ENCODE measurements at places on chromosomes 7 and 10. TPM values are rescaled to one million over a fixed set of nuclear protein-coding genes. Genes with fewer than 3 reads are reported as not detected.

- H3K36me3 ChIP-seq: no peaks in the 10 kb centered on the region
- H3K4me3 ChIP-seq: no peak overlapping the region
- no peaks in the 10 kb centered on the region for H3K4me1 ChIP-seq
- no peaks in the 10 kb centered on the region for H3K27me3 ChIP-seq
- H3K27ac ChIP-seq: no peak overlapping the region
Measured at GRCh38 chr7:18849130-18849529, 268.3 kb downstream of the TWIST1 start.

- H3K36me3 ChIP-seq: no peaks in the 10 kb centered on the region
- H3K4me3 ChIP-seq: no peak overlapping the region
- no peak overlapping the region for H3K27ac ChIP-seq
- H3K4me1 ChIP-seq: peaks cover 3% of the 10 kb centered on the region
- no peak for DNase-seq
Measured at GRCh38 chr10:74432841-74433594, 282.0 kb downstream of the ADK start.

GRCh38 chr10:80580638-80581468, 43.2 kb downstream of the SH2D4B start:
- DNase-seq: no peak
- no peak overlapping the region for H3K27ac ChIP-seq
- H3K4me3 ChIP-seq: no peak overlapping the region
- H3K4me1 ChIP-seq: no peaks in the 10 kb centered on the region
- H3K27me3 ChIP-seq: no peaks in the 10 kb centered on the region
- H3K36me3 ChIP-seq: no peaks in the 10 kb centered on the region

- H3K27ac ChIP-seq: no peak overlapping the region
- no peak for DNase-seq
- H3K27me3 ChIP-seq: no peaks in the 10 kb centered on the region
- no peak overlapping the region for H3K4me3 ChIP-seq
- no peaks in the 10 kb centered on the region for H3K4me1 ChIP-seq
- no peaks in the 10 kb centered on the region for H3K36me3 ChIP-seq
Measured at GRCh38 chr10:61263518-61263917, 189.7 kb downstream of the TMEM26 start.

GRCh38 chr7:28329661-28330363, 82.5 kb upstream of the CREB5 start:
- H3K27ac ChIP-seq: no peak overlapping the region
- H3K4me3 ChIP-seq: no peak overlapping the region
- DNase-seq: no peak
- no peaks in the 10 kb centered on the region for H3K4me1 ChIP-seq
- no peaks in the 10 kb centered on the region for H3K27me3 ChIP-seq

DNA sequence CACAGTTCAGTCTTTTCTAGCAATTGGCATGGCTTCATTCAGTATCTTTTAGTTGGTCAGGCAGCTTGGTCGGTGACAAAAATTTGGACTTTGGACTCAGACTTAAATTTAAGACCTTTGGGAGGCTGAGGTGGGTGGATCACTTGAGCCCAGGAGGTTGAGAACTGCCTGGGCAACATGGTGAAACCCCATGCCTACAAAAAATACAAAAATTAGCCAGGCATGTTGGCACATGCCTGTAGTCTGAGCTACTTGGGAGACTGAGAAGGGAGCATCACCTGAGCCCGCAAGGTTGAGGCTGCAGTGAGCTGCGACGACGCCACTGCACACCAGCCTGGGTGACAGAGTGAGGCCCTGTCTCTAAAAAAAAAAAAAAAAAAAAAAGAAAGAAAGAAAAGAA, 19.5 kb upstream of the ITPRID1 start:
- H3K4me1 ChIP-seq: no peaks in the 10 kb centered on the region
- DNase-seq: no peak
- H3K36me3 ChIP-seq: no peaks in the 10 kb centered on the region

- H3K36me3 ChIP-seq: no peaks in the 10 kb centered on the region
- no peaks in the 10 kb centered on the region for H3K27me3 ChIP-seq
- no peak for DNase-seq
- H3K4me1 ChIP-seq: no peaks in the 10 kb centered on the region
- no peak overlapping the region for H3K27ac ChIP-seq
Measured at GRCh38 chr10:132162590-132163277, 24.0 kb upstream of the DPYSL4 start.

DNA sequence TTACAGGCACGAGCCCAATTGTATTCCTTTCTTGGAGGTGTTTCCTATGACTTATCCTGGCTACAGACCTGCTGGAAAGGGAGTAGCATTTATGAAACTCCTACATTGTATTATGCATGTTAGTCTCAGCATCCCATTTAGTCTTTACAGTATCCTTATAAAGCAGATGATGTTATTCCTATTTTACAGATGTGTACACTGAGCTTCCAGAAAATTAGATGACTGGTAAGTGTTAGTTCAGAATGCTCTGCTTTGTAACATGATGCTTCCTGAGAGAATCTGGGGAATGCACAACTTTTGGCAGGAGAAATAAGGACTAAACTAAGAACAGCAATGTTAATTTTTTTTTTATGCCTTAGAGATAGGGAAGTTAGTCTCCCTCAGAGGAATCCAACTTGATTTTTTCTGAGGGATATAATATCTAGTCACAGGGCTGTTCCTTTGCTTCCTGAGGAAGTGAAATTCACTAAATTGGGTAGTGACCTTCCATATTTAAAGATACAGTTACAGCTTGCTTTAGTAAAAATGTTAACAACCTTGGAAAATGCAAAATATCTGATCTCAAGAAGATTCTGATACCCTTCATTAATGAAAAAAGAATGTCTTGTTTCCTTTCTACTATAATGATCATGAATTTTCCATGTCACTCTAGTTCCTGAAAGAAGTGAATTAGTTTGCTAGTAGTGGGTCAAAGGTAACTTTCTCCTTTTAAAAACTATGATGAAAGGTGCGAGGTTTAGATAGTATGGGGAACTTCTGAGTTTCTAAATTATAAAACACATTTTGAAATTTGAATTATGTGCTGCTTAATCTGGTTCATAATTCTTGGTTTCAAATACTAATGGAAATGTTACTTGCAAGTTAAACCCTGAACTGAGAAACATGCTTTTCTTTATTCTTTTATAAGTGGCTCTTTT, 194.0 kb upstream of the PRPS1L1 start:
- DNase-seq: no peak
- H3K4me1 ChIP-seq: peaks cover 5% of the 10 kb centered on the region
- no peak overlapping the region for H3K4me3 ChIP-seq
- peak overlapping the region; percentile 61 for H3K27ac ChIP-seq

- H3K27ac ChIP-seq: no peak overlapping the region
- H3K36me3 ChIP-seq: no peaks in the 10 kb centered on the region
- no peak for DNase-seq
- no peaks in the 10 kb centered on the region for H3K27me3 ChIP-seq
- peaks cover 14% of the 10 kb centered on the region for H3K4me1 ChIP-seq
Measured at GRCh38 chr7:112358513-112358912, 91.7 kb upstream of the IFRD1 start.

DNA sequence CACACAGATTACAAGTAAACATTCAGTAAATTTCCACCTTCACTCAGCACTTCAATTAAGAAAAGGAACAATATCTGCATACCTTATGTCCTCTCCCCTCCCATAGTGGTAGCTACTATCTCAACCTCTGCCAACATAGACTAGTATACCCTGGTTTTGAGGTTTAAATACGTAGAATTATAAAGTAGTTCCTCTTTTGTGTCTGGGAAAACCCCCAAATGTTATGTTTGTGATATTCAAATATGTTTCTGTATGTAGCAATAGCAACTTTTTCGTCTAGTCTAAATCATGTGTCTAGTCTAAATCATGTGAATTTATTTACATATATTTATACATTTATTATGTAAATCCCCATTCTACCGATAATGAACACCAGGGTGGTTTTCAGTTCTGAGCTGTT, 13.2 kb upstream of the CAMK2B start:
- H3K27me3 ChIP-seq: no peaks in the 10 kb centered on the region
- DNase-seq: no peak
- H3K4me1 ChIP-seq: no peaks in the 10 kb centered on the region
- H3K4me3 ChIP-seq: no peak overlapping the region

DNA sequence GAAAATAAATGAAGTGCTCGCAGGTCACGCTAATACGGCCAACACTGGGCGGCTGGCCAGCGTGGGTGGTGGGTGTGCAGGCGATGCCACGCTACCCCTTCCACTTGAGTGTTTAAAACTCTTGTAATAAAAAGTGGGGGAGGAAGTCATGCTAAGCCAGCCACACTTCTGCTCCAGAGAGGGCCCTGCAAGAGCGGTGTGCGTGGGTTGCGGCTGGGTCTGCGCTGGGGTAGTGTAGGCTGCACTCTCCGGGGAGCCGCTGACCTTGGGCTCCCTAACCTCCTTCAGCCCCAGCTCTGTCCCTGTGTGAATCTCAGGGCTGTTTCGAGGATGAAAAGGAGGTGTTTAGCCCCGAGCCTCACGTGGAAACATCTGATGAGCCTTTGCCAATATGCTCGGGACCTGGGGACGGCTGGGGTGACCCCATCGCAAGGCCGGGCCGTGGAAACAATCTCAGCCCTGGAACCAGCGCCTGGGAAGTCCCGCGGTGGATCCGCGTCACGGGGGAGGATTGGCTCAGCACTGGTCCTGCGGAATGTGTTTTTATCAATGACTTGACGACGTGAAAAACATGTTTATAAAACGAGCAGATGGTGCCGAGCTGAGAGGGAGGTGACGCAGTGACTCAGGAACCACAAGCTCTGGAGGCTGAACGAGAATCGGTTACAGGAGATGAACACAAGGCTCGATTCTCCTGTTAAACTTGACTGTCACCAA, 278.5 kb downstream of the DNAJB6 start:
- no peak overlapping the region for H3K4me3 ChIP-seq
- DNase-seq: peak; percentile 36
- no peak overlapping the region for H3K27ac ChIP-seq
- no peaks in the 10 kb centered on the region for H3K36me3 ChIP-seq
- peaks cover 8% of the 10 kb centered on the region for H3K4me1 ChIP-seq

DNA sequence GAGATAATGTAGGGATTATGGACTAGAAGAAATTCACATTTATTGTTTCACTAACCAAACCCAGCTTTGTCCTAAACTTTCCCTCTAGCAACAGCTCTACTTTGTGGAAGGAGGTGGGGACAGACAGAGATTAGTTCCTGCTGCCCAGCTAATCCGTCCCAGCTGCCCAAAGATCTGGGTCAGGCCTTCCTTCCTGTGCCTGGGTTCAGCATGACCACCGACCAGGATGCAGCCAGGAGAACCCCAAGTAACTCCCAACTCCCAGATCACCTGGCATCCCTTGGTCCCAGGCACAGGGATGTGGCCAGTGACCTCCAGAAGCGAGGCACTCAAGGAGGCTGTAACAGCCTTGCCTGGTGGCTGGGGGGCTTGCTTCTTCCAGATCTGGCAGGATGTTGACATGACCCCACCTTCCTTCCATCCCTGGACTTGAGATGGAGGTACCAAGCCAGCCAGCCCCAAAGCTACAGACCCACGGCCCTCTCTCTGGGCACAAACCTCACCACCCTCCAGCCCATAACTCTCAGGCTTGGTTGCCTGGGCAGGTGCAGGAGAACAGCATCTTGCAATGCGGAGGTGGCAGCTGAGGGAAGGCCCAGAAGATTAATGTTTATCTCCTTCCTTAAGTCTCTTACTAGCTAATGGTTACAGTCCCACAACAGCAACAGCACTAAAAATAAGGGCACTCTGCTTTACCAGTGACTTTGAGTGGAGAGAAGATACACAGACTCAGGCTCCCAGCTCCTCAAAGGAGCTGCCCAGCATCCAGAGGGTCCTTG, 11.1 kb downstream of the CAMK2G start:
- peak overlapping the region; percentile 8 for H3K27ac ChIP-seq
- no peaks in the 10 kb centered on the region for H3K27me3 ChIP-seq
- H3K4me3 ChIP-seq: no peak overlapping the region

DNA sequence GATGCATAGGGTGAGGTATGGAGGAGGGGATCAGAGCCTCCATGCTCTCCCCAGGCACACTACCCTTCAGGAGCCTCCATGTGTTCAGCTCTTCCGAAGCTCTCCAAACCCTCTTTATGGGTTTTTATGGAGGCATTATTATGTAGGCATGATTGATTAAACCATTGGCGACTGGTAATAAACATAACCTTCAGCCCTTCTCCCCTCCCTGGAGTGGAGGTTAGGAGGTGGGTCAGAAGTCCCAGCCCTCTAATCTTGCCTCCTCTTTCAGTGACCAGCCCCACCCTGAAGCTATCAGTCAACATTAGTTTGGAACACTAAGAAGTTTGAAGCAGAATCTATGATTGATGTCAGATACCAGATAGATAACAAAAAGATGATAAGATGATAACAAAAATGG, 23.3 kb downstream of the CAPZA2 start:
- H3K4me3 ChIP-seq: no peak overlapping the region
- H3K36me3 ChIP-seq: peaks cover 20% of the 10 kb centered on the region
- DNase-seq: no peak
- H3K27ac ChIP-seq: no peak overlapping the region
- H3K4me1 ChIP-seq: peaks cover 5% of the 10 kb centered on the region

DNA sequence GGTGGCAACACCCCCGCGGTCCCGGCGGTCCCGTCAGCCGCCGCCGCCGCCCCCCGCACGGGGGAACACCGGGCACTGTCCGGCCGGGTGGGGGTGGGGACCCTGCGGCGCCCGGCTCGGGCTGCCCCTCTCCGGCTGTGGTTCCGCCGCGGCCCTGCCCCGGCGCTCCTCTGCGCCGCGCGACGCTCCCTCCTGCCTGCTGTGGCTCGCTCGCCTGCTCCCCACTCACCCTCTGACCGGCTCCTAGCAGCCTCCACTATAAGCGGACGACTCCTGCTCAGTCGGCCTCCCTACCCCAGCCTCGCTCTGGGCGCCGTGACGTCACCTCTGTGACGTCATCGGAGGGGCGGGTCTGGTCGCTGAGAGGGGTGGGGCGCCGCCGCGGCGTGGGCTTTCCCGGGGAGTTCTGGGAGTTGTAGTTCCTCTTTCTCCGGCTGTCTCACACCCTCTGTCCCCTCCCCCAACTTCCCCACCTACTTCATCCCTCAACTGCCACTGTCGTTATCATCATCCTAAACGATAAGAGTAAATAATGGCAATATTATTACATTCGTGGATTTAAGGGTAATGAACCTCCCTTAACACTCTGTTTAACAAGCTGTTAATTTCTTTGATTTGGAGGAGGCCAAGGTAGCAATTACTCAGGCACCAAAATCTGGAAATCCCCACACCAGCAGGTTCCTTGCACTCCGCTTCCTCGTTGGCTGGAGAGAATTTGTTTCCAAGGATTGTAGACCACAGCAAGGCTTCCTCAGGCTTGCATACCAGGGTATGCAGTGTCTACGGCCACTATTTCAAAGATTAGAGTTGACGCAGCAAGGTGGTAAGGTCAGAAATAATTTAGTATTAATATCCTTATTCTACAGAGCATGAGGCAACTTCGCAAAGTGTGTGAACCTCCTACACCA, at the start of gene UBE2H:
Gene UBE2H (minus strand): TSS at position 308 of the 908 bp plus-strand sequence. CDS start 405 bp downstream, outside the sequence.
- peak within 1 kb of the TSS; percentile 87 for H3K4me3 ChIP-seq
- no peaks in the 10 kb centered on the region for H3K36me3 ChIP-seq
- peaks cover 23% of the 10 kb centered on the region for H3K4me1 ChIP-seq
- no peaks in the 10 kb centered on the region for H3K27me3 ChIP-seq

DNA sequence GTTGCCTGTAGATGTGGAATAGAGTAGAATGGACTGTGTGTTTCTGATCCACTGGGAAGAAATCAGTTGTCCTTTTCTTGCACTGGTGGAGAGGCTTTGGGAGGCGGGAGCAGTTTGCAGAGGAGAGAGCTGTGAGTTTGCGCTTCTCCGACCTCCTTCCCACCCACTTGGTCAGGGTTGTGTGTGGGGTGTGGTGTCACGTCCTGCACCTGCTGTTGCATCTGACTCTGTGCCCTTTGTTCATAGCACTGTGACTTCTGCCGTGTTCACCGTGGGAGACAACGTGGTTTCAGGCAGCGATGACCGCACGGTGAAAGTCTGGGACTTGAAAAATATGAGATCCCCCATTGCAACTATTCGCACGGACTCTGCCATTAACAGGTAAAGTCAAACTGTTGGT, 67.8 kb downstream of the WDR37 start:
- peaks cover 89% of the 10 kb centered on the region for H3K36me3 ChIP-seq
- no peak for DNase-seq
- H3K4me1 ChIP-seq: no peaks in the 10 kb centered on the region

NAPEPLD gene
- total RNA-seq: 13.3 TPM

ZNF277 gene
- total RNA-seq: 31.0 TPM

PRKAR1B gene
- total RNA-seq: 25.7 TPM

TMEM184A gene
- total RNA-seq: 4.4 TPM

PHTF2 gene
- total RNA-seq: 14.4 TPM

All from upper lobe of right lung (tissue), 1 donor.